ENCODE measurements at places on chromosomes 2 and 18.

DNA sequence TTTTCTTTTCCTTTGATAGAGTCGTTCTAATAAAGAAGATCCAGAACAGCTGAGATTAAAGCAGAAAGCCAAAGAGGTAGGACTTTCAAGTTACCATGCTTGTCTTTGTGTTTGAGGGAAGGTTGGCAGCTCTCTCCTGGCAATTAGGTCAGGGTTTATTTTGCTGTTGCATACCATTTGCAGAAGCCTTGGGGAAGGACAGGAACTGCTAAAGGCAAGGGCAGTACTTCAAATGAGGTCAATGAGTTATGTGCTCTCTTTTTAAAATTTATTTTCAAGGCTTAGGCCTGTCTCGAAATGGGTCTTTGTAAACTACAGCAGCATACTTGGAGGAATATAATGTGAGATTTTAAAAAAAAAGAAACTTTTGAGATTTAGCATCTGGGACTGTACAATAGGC lies 108.9 kb downstream of the TAF4B start:
- DNase-seq: no peak

DNA sequence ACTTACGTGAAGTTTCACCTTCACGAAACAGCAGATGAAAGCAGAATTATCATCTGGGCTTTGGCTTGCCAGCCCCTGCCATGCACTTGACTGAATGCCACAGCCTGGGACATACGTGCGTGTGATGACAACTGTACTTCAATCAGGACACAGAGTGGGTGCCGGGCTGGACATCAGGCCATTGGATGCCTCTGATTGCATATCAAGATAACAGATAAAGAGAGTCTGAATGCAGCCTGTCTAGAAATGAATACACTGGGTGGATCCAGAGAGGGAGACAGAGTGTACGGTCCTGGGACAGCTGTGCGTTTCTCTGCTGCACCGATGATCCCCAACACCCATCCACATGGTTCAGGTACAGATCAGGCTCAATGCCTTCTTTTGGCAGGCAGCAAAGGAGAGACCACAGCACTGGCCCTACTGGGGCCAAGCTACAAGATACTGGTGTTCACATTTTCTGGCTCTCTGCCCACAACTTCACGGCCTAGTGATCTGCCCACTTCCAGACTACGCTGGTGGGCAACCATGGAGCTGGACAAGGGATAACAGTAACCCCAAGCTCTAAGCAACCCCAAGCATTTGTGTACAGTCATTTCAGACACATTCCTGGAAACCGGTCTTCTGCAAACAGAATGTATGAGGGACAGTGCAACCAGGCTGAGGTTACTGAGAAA lies 35.6 kb downstream of the FBLN7 start:
- no peak for DNase-seq

- DNase-seq: no peak
These were observed 12.7 kb downstream of the FAM110C start for GRCh38 chr2:33620-34019.

- DNase-seq: no peak
These were observed 35.8 kb upstream of the CACNB4 start for GRCh38 chr2:152134488-152135280.

- no peak for DNase-seq
These were observed 247.6 kb downstream of the DYM start for GRCh38 chr18:49212819-49213218.

DNA sequence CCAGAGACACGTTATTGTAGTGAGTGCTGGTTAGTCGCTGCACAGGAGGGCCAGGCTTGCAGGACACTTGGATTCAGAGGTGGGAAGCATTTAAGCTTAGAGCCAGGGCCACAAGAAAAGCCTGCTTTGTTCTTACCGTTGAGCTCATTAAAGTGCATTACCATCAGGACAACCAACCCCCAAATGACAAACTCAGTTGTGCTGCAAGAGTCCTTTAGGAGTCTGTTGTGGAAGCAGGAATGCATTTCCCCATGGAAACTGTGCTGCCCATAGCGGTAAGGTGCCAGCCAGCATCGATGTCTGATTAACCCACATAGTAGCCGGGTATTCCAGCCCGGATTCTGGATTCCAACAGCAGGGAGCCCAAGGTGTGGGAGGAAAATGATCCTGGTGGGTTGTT lies 23.4 kb upstream of the REEP1 start:
- no peak for DNase-seq

DNA sequence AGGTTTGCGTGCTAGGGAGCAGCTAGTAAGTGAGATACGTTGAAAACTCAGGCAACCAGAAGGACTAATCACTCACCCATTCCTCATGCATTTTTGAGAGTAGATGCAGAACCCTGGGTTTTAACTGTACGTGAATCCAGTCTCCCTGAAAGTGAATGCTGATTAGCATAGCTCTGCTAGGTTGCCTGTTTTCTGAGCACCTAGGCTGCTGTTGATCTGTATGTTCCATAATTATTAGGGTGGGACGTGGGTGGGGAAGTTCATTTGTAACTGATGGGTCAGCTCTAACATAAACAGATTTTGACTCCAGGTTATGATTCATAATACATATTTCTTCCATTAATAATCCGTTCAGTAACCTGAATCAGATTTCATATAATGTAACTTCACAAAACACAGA lies 379.0 kb upstream of the FANCL start:
- DNase-seq: no peak

DNA sequence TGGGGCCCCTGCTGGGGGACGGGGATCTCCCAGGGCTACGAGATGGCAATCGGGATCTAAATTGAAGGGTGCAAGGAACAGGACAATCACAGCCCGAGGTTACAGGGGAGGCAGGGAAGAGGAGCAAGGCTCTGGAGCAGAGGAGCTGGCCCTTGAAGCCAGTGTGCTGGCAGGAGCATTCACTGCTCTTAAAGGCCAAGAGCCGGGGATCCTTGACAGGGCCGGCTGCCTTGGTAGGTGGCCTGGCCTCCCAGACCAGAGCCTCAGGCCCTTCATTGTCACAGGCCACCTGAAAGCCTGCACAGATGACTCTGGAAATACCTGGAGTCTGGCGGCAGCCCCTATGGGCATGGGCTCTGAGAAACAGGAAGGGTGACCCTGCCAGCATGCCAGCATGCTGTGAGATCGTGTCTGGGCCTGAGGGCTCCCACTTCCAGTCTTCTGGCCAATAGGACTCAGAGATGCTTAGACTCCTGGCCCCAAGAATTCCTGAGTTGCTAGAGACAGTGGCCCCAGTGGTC lies 38.7 kb downstream of the PDIA6 start:
- no peak for DNase-seq

DNA sequence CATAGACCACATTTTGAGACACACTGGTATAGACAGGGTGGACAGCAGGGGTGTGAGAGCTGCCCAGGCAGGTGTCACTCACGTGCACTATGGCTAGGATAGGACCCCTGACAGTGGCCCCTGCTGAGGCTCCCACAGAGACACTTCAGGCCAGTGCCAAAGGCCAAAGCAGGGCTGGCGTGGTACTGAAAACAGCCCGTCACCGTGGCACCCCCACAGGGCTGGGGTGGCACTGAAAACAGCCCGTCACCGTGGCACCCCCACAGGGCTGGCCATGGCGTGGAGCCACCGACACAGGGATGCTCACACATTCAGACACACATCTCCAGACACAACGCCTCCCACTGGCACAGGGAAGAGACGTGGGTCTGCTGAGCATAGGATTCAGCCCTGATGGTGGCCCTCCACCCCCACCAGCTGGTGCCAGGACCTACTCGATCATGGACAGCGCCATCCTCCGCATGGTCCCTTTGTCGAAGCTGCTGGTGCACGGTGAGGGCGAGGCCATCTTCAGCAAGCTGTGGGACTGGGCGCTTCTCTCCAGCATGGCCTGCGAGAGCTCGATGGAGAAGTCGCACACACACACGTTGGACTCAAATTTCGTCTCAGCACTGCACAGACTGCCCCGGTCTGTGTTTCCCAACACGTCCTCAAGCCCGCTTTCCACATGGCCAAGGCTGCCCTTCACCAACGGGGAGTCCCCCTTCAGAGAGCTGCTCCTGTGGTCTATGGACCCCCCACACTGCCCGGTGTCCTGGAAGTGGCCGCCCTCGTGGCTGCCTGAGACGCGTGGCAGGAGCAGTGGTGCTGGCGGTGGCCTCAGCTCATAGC lies 34.1 kb downstream of the ANKMY1 start:
- DNase-seq: no peak

GRCh38 chr2:37776487-37776886 lies 105.0 kb upstream of the CDC42EP3 start:
- DNase-seq: no peak

- no peak for DNase-seq
These were observed 241.0 kb upstream of the ACVR2A start for GRCh38 chr2:147603876-147604275.

DNA sequence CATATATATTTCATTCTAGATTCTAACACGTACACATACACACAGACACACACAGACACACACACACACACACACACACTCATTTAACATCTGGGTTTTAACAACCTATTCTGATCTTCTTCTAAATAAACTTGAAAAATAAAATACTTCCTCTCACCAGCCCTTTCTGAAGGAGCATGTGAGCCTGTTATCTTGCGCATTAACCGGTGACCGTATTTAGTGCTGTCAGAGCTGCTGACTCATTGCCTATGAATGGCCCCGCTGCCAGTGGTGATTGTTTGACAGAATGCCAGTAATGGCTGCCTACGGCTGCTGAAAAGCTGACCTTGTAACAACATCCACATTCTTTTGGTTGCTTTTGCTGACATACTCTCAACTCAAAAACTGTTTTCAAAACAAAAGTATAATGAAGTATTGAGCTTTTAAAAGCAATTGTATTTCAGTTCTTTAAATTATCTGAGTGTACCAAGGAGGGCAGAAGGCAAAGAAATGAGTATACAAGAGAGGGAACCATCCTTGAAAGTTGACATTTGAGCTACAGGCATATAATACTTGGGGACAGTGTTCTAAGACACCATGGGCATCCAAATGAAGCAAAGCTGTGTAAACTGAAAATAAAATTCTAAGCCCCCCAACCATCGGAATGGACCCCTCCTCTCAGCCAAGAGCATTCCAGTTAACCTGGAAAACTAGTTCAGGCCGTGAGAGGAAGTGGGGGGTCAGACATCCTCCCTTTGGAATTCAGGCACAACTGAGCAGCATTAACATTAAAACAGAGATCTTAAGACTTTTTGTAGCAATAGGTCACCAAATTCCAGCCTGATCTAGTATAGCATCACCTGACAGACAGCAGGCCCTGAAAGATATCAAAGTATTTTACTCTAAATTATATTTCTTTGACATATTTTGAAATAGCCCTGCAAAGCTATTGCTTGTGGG lies 50.2 kb upstream of the DTNA start:
- DNase-seq: no peak

DNA sequence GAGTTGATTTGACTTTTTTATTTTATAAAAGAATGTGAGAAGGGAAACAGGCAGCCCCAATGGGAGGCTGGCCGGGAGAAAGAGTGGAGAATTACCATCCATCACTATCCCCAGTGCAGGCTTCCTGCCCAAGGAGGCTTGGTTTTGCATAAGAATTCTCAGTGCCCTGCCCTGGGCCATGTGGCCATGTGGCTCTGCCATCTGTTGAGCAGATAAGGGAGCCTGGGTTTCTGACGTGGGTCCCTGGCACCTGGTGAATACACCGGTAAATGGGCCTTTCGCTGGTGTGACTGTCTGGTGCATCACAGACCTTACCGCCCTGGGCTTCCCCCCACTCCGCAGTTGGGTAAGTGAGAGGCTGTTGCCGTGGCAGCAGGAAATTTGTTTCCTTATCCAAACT lies 54.5 kb upstream of the TMEM163 start:
- DNase-seq: no peak

- no peak for DNase-seq
These were observed 180.7 kb downstream of the RAD51AP2 start for GRCh38 chr2:17337507-17337906.

- no peak for DNase-seq
These were observed 32.0 kb upstream of the GPR55 start for GRCh38 chr2:230956827-230957755.

DNA sequence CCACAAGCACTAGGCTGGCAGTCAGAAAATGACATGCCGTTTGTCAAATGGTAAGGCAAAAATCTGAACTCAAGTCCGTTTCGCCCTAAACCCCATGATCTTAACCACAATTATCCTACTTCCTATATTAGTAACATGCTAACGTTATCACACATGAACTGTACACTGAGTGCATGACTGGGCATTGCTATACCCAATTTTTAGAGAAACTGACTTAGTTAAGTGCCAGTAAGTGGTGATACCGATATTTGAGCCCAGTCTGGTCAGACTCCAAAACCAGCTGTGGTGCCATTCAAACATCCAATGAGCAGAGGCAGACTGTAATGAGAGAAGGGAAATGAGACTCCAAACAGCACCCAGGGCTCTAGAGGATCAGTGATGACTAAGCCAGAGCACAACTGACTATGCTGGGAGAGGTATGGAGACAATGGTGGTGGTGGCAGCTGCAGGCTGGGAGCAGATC lies 311.7 kb upstream of the PKDCC start:
- DNase-seq: no peak

DNA sequence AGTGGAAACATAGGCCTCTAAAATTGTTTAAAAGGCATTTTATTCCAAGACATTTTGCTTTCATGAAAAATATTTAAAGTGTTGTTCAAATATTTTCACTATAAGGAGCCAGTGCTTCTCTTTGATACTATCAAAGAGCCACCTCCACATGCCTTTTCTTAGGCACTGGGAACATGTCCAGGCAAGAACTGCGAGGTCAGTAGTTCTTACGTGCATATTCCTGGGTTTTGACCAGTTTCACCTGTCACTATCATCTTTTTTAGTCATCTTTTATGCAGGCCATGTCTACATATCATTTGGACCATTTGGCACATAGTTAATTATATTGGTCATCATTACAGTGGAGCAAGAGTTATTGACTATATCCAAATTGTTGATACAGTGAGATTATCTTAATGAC lies 195.3 kb downstream of the CCDC85A start:
- no peak for DNase-seq

DNA sequence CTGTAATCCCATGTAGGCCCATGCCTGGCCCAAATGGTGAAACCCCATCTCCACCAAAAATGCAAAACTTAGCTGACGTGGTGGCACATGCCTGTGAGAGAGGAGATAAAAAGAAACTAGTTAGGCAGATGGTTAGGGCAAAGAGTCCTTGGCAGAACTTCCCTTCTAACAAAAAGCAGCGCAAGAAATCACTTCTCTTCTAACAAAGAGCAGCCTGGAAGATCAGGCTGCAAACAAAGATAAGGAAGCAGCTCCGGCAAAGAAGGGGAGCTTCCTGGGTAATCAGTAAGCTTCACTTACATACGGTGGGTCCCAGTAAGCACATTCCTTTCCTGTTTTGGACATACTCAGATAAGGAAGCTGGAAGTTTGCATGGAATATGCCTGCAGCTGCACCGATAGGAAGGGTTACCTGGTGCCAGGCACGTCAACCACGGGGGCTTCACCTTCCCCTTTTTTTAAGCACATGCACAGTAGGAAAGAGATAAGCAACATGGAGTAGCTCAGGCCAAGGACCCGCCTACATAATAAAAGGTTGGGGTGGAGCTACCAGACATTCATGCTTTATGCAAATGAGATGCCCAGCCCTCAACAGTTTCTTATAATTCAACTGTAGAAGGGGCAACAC lies 61.0 kb upstream of the SLC25A52 start:
- DNase-seq: no peak

Measured in stimulated activated CD4-positive, alpha-beta T cell treated with anti-CD3 and anti-CD28 coated beads, TNF-alpha, amount 100 ng/mL, for 4 hours (primary cell).